ENCODE measurements at places on chromosomes 5 and 9.

- DNase-seq, result no peak
Observed at GRCh38 chr5:377326-377981, 55.9 kb downstream of the AHRR start.

- no peak for DNase-seq
Observed at GRCh38 chr9:70798018-70798417, 323.4 kb downstream of the TRPM3 start.

DNA sequence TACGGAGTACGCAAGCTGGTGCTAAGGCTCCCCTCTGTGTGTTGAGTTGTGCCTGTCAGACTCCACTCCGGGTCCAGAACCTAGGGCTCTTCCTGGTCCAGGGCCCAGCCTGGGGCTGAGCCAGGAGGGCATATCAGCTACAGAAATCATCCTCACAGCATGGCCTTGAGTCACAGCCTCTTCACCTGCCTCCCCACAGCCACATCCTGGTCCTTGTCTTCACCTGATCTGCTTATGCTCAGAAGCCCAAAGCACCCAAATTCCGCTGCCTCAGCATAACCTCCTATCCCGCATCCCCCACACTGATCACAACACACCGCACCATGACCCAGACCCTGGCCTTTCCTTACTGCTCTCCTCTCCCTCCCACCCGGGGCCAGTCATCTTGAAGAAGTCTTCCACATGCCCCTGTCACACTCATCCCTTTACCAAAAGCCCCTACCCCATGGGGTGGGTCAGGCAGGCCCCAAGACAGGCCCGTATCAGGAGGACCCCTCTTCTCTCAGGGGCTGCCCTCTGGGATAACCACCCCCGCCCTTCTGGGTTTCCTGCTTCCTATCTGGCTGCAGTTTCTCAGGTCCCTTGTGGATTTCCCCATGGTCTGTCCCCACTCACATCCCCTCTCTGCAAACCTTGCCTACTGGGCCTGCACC lies 1.3 kb upstream of the IL3 start:
- no peak for DNase-seq

DNA sequence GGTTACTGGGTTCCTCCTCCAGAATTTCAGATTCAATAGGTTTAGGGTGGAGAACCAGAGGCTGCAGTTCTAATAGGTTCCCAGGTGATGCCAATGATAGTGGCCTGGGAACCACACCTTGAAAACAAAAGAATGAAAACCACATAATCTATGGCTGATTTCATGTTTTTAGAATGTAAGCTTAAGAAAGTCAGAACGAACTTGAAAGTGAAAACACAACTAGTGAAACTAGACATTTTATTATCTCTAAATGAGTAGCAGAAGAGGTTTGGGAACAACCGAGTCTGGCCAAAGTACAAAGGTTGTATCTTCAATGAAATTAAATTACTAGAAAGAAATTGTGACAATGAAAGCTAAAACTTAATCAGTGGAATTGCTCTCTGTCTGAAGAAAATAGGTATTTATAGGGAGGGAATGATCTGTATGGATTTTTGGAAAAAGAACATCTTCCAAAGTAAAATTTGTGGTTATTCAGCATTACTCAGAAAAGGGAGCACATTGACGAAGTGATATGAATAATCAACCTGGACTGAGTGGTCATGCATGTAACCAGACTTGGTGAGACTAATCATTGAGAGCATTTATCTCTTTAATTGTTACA lies 24.9 kb upstream of the CEP120 start:
- no peak for DNase-seq

DNA sequence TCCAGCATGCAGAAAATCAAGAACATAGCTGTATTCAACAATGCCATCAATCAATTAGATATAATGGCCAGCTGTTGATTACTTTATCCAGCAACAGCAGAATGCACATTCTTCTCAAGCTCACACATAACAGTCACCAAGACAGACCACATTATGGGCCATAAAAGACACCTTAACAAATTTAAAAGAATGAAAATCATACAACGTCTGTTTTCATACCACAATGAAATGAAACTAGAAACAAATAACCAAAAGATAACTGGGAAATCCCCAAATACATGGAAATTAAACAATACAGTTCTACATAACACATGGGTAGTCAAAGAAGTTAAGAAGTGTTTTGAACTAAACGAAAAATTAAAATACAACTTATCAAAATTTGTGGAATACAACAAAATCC lies 130.9 kb upstream of the GNA14 start:
- DNase-seq, result no peak

DNA sequence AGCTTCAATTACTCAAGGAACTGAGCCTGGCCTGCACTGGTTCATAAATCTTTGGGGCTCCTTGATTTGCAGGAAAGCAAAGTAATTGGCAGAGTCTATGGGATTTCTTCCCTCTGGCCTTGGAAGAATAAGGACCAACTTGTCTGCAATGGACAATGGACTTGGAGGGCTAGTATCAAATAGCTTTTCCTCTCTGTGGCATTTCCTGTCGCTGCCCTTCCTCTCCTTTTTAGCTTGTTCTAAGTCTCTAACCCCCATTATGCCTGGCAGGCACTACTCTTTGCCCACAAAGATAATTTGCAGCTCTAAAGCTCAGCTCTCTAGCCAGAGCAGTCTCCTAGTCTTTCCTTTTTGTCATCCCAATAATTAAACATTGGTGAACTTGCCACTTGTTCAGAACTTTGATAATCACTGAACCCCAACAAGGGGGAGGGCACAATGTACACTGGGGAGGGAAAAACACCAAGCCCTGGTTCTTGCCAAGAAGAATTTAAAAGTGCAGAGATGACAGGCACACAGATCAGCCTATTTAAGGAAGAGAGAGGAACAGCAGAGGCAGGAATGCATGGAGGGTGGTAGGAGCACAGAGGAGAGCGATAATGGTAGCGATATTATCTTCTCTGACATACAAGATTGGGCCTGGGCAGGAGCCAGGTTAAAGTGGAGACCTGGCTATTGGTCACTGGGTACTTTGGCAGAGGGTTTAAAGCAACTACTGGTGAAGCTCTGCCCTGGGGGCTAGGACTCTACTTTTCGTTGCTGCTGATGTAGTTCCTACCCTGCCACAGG lies 38.5 kb downstream of the FAM219A start:
- no peak for DNase-seq

GRCh38 chr9:135887021-135887507 lies 20.3 kb downstream of the CAMSAP1 start:
- DNase-seq, result no peak

DNA sequence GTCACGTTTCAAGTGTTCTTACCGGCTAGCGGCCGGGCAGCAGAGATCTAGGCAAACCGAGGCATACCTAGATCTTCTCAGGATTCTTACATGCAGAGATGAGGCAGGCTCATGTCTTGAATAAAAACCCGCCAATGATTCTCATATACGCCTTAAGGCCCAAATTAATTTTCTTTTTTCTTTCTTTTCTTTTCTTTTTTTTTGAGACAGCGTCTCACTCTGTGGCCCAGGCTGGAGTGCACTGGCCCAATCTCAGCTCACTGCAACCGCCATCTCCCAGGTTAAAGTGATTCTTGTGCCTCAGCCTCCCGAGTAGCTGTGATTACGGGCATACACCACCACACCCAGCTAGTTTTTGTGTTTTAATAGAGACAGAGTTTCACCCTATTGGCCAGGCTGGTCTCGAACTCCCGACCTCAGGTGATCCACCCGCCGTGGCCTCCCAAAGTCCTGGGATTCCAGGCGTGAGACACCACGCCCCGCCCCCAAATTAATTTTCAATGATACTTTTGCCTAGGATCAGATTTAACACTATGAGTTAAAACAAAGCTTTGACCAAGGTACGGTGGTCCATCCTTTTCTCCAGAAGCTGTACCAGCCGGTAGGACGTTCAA lies 1.5 kb downstream of the C9orf40 start:
- DNase-seq, result no peak

DNA sequence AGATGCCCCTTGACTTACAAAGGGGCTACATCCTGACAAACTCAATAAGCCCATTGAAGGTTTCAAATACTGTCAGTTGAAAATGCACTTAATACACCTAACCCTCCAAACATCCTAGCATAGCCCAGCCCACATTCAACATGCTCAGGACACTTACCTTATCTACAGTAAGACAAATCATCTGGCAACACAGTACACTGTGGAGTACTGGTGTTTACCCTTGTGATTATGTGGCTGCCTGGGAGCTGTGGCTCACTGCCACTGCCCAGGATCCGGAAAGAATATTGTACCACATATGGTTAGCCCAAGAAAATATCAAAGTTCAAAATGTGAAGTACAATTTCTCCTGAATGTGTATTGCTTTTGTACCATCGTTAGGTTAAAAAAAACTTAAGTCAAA lies 562.2 kb downstream of the HTR1A start:
- no peak for DNase-seq

DNA sequence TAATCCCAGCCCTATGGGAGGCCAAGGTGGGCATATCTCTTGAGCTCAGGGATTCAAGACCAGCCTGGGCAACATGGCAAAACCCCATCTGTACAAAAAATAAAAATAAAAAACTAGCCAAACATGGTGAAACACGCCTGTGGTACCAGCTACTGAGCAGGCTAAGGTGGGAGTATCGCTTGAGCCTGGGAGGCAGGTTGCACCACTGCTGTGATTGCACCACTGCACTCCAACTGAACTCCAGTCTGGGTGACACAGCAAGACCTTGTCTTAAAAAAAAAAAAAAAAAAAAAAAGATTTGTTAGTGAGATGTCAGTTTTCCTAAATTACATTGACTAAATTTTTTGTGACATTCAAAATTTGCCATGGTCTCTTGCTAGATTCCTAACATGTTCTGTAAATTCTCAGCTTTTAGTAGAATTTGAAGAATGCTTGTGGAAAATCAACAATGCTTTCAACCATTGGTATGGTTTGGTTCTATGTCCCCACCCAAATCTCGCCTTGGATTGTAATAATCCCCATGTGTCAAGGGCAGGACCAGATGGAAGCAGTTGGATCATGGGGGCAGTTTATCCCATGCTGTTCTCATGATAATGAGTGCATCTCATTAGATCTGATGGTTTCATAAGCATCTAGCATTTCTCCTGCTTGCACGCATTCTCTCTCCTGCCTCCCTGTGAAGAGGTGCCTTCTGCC lies 236.1 kb downstream of the ARRDC3 start:
- DNase-seq, result no peak

DNA sequence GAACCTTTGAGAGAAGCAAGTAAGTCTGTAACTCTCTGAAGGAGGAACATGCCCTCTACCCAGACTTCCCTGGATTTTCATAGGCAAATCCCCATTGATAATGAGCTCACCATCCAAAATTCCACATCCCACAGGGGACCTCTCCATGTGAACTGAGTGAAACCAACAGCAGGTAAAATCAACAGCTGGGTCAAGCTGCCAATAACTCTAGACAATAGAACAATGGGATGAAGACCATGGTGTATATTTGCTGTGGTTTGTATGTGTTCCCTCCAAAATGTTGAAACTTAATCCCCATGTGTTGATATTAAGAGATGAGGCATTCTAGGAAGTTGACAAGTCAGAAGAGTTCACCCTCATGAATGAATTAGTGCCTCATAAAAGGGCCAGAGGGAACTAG lies 110.2 kb upstream of the MYO10 start:
- DNase-seq, result no peak

DNA sequence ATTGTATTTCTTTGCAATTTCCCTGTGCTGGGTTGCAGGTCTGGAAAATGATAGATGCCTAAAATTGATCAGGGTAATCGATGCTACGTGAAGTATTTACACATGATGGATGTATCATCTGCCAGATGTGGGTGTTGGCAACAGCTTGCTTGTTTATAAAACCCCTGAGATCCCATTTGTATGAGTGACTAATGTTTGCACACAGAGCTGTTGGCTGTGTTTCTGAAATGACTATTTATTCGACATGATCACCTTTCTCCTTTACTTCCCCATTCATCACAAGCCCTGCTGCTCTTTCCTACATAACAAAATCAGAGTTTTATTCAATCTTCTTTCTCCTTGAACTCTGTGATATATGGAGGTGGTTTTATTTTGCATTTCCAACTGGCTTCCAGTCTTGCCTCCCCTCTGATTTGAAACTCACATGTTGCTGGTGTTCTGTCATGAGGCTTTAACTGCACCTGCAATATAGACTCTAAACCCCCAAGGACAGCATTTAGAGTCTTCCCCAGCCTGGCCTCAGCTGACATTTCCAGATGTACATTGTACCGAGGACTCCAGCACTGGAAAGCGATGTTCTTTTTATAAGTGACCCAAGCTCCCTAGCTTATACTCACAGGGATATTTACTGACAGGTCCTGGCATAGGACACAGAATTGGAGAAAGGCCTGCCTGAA lies 50.7 kb upstream of the SHB start:
- peak; percentile 34 for DNase-seq

GRCh38 chr9:136519263-136520052 lies 26.4 kb downstream of the NOTCH1 start:
- no peak for DNase-seq

- DNase-seq, result no peak
Observed at GRCh38 chr9:2126331-2126803, 111.2 kb downstream of the SMARCA2 start.

DNA sequence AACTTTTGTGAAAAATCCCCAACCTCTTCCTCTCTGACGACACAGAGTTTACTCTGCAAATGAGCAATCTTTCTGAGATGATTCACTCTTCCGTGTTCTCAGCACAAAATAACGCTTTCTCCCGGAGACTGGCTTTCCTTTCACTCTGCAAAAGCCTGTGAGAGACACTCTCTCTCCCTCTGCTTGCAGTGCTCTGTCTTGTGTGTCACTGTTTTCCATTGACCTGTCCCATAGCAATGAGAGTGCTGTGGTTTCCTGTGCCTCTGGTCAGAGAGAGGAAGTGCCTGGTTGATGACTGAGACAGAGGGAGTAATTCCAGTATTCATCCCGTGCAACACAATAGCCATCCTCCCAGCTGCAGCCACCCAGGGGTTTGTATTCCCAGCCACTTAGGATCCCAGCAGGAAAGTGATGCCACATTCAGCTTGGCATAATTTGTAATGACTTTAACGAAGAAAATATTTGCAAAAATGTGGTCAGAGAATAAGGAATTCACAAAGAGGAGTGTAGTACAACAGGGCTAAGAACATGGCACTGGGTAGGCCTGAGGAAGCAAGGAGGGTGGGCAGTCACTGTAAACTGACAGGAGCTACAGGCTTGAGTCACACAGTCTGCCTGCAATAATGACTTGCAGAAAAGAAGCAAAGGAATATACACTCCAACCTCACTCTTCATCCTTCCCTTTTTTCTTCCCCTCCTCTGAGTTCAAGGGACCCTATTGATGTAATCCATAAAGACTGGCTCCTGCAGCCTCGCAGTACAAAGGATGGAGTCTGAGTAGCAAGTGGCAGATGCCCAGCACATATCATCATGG lies 463.5 kb upstream of the RGMB start:
- peak; percentile 86 for DNase-seq

- no peak for DNase-seq
Observed at GRCh38 chr9:72907421-72907820, 45.4 kb downstream of the ALDH1A1 start.

GRCh38 chr5:32144378-32145207 lies 29.5 kb downstream of the GOLPH3 start:
- DNase-seq, result no peak

GRCh38 chr5:77795846-77796245 lies 19.7 kb upstream of the TBCA start:
- DNase-seq, result no peak
